H1 (cell line): ENCODE measurements at places on chromosomes 1 and 21.

- no peak for DNase-seq
- no peak overlapping the region for H3K27ac ChIP-seq
- H3K4me3 ChIP-seq = no peak overlapping the region
Measured at GRCh38 chr21:46394595-46395104, 64.0 kb upstream of the DIP2A start.

DNA sequence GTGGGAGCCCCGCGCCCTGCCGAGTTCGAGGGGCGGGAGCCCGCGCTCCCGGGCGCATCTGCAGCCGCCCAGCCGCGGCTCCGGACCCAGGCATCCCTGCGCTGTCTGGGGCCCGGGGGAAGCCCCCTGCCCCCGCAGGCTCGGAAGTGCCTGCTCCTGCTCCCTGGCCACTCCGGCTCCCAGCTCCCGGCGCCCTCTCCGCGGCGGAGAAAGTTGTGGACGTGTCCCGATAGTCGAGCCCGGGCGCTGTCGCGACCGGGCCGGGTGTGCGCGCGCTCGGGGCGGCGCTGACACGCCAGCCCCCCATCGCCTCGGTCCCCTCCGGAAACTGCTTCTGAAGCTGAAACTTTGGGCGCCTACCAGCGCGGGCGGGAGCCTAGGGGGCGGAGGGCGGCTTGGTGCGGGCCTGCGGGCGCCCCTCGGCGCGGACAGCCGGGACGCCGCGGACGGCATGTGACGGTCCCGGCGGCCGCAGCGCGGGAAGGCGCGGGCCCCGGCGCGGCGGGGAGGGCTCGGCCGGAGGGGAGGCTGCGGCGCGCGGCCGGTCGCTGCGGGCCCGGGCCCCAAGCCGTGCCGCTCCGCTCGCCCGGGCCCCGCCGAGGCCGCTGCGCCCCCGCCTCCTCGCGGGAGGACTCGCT lies 515 bp downstream of the MAN1C1 start:
- DNase-seq = no peak
- peak overlapping the region; percentile 44 for H3K4me3 ChIP-seq
- H3K4me1 ChIP-seq = peaks cover 6% of the 10 kb centered on the region
- H3K27me3 ChIP-seq = peaks cover 18% of the 10 kb centered on the region

GRCh38 chr1:153293480-153293775 lies 19.3 kb downstream of the PGLYRP3 start:
- no peak overlapping the region for H3K27ac ChIP-seq
- H3K4me3 ChIP-seq = no peak overlapping the region
- no peaks in the 10 kb centered on the region for H3K36me3 ChIP-seq
- H3K4me1 ChIP-seq = peaks cover 1% of the 10 kb centered on the region; the same call in 1 of the 2 replicates
- no peak for DNase-seq

DNA sequence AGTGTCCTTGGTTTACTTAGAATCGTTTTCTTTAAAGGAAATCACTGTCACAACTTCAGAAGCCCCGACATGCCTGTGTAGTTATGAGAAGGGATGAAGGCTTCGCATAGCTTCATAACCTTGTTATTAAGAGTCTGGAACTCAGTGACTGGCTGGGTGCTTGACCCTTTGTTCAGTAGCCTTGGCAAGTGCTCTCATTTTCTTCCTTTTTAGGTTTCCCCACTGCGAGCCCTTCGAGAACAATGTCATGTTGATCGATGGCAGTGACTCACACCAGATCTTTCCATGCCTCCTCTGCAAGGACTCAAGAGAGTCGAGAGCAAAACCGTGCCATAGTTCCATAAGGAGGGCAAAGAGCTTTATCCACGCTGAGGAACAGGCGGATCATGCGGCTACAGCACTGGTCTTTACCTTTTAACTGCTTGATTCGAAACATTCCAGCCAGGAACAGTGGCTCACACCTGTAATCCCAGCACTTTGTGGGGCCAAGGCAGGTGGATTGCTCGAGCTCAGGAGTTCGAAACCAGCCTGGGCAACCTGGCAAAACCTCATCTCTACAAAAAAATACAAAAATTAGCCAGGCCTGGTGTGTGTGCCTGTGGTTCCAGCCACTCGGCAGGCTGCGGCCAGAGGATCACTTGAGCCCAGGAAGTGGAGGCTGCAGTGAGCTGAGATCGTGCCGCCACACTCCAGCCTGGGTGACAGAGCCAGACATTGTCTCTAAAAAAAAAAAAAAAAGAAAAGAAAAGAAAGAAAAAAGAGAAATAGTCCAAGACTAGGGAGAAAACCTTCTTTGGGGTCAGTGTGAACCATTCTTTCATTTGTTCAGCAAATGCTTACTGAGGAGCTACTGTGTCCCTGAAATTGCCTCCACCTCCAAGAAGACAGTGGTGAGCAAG lies 95.4 kb upstream of the ERRFI1 start:
- no peaks in the 10 kb centered on the region for H3K27me3 ChIP-seq
- no peaks in the 10 kb centered on the region for H3K4me1 ChIP-seq
- no peaks in the 10 kb centered on the region for H3K36me3 ChIP-seq
- no peak for DNase-seq
- H3K4me3 ChIP-seq = no peak overlapping the region
- no peak overlapping the region for H3K27ac ChIP-seq

DNA sequence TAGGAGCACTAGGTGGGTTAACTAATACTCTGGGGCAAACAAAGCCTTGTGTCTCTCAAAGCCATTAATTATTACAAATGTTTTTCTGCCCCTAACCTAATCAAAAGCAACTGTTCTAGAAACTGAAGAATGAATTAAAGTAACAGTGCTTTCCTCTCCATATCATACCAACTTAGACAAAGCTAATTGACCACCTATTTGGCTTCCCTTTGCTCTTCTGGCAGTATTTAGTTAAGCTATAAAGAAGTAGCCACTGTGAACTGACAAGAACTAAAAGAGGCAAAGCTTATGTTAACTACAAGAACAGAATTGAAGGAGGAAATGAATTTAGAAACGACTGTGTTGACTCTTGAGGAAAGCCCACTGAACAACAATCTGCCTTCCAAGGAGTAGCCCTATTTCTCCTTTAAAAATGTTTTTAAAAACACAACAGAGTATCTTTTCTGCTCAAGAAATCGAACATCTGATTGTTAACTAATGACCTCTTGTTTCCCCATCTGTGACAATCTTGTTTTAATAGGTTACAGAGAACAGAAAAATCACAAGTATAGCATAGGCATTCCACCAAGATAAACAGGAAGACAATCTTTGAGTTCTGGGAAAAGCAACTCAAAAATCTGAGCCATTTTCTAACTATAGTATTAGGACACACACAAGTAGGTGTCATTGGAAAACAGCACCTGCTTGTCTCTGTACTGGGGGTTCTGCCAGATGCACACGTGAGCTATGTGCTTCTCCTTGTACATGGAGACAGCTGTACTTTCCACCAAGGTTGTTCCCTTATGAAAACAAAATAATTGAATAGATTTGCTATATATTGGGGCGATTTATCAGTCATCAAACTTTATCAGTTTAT lies 3.1 kb upstream of the EGLN1 start:
- no peak overlapping the region for H3K27ac ChIP-seq
- DNase-seq = no peak
- H3K4me3 ChIP-seq = no peak overlapping the region
- no peaks in the 10 kb centered on the region for H3K4me1 ChIP-seq

- H3K27ac ChIP-seq = no peak overlapping the region
- no peaks in the 10 kb centered on the region for H3K36me3 ChIP-seq
- DNase-seq = no peak
- no peaks in the 10 kb centered on the region for H3K4me1 ChIP-seq
Measured at GRCh38 chr1:114439369-114439768, 71.6 kb downstream of the TRIM33 start.

DNA sequence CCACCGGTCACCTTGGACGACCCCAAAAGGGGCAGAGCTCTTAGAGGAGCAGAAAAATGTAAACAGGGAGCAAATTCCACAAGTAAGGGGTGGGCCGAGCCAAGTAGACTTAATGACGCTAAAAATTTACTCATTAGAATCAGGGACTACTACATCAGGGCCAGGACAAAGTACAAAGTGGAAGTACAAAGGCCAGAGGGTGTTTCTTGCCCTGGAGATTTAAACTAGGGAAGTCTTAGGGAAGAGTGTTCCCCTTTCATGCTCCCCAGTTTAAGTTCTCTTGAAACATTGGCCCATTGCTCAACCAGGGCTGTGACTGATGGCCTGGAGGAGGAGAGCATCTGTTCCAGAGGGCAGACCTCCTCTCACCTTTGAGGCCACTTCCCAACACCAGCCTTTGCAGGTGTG lies 48.6 kb downstream of the BACH1 start:
- no peak for DNase-seq
- H3K36me3 ChIP-seq = peaks cover 3% of the 10 kb centered on the region; the same call in 1 of the 2 replicates
- H3K4me1 ChIP-seq = no peaks in the 10 kb centered on the region
- H3K4me3 ChIP-seq = no peak overlapping the region

DNA sequence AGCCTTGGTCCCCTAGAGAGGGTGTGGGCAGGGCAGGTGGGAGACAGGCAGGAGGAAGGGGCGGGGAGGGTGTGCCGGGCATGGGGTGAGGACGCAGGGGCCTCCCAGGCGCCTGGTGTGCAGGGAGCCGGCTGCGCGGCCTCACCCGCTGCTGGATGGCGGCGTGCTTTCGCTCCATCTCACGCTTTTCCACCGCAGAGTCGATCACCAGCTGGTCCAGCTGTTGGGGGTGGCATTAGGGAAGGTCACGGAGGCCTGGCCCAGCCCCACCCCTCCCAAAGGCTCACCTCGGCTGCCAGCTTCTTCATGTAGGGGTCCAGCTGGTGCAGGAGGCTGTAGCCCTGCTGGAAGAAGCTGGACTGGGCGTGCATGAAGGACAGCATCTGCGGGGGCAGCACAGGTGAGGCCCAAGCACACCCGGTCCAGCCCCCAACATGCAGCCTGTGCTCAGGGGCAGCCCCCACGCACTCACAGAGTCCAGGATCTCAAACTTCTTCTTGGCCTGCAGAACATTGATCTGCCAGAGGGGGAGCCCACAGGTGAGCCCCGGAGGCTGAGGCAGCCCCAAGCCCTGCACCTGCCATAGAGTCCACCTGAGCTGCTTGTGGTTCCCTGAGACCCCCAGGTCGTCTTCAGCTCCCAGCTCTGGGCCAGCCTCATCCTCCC lies 7.9 kb downstream of the ACAP3 start:
- H3K4me3 ChIP-seq = no peak overlapping the region
- peaks cover 4% of the 10 kb centered on the region; the same call in 1 of the 2 replicates for H3K36me3 ChIP-seq
- H3K27ac ChIP-seq = no peak overlapping the region
- no peaks in the 10 kb centered on the region for H3K27me3 ChIP-seq

DNA sequence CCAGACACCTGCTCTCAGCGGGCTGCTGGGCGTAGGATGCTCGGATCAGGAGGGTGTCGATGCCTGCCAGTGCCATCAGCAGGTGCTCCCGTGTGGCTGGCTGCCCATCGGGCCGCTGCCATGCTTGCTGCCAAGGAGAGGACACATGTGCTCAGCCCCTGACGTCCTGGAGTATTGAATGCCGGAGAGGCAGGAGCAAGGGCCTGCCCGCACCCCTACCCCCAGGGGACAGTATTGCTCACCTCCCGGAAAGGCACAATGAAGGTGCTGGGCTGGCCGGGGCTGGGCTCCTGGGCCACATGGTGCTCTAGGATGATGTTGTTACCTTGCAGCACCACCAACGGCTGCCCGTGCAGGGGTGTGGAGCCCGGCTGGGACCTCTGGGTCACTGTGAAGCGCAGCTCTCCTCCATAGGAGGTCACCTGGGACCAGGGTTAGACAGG lies 61.5 kb downstream of the HSPG2 start:
- no peak overlapping the region for H3K27ac ChIP-seq
- no peaks in the 10 kb centered on the region for H3K27me3 ChIP-seq
- no peaks in the 10 kb centered on the region for H3K4me1 ChIP-seq
- DNase-seq = no peak

DNA sequence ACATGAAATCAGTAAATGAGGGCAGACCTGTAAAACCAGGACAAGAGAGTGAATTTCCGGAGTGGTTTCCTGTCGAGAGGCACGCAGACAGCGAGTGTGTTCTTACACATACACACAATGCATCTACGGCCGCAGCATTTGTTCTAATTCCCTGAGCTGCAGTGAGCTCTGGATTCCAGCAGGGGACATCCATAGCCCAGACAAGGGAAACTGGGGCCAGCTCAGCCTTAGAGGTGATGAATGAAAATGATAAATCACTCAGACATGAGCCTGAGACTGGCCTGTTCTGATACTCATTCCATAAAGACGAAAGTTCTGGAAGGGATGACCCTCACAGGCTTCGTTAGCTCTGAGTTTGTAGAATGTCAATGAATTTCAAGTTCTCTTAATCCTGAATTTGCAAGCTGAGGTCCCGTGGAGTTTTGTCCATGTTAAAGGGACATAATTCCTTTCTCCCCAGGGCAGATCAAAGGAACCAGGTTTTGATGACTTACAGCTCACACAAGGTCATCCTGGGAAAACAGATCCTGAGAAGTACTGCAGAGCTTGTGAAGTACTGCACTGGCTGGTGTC lies 207.9 kb upstream of the C1orf87 start:
- peaks cover 5% of the 10 kb centered on the region for H3K4me1 ChIP-seq
- peak; percentile 59 for DNase-seq
- H3K27me3 ChIP-seq = no peaks in the 10 kb centered on the region
- H3K36me3 ChIP-seq = no peaks in the 10 kb centered on the region; the same call in 1 of the 2 replicates
- H3K27ac ChIP-seq = no peak overlapping the region

DNA sequence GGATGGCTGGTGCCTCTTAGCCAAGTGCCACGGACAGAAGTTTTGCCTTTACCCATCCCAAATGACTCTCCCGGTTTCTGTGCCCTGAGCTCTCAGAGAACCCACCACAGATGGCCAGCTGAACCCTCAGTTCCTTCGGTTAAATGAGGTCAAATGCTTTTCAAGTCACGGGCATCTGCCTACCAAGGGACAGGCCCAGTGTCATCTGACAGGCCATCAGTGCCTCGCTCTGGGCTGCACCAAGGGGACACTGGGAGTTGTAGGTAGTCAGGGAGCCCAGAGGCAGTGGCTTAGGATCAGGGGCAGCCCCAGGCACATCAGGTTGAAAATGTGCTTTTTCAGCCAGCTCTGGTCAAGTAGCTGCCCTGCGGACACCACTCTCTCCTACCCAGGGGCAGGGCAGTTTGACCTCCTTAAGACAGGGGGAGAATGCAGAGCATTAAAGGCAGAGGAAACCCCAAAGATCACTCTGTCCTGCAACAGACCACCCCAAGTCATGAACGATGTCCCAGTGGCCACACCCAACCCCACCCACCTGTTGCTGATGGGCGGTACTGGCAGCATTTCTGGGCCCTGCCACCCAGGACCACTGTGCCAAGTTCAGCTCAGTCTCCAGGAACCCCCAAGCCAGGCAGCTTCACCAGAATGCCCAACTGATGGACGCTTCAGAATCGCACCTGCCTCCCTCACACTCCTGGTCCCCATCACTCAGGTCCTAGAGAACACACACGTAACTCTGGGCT lies 60.7 kb downstream of the CASZ1 start:
- no peaks in the 10 kb centered on the region for H3K36me3 ChIP-seq
- no peaks in the 10 kb centered on the region for H3K27me3 ChIP-seq
- H3K27ac ChIP-seq = no peak overlapping the region
- DNase-seq = no peak

DNA sequence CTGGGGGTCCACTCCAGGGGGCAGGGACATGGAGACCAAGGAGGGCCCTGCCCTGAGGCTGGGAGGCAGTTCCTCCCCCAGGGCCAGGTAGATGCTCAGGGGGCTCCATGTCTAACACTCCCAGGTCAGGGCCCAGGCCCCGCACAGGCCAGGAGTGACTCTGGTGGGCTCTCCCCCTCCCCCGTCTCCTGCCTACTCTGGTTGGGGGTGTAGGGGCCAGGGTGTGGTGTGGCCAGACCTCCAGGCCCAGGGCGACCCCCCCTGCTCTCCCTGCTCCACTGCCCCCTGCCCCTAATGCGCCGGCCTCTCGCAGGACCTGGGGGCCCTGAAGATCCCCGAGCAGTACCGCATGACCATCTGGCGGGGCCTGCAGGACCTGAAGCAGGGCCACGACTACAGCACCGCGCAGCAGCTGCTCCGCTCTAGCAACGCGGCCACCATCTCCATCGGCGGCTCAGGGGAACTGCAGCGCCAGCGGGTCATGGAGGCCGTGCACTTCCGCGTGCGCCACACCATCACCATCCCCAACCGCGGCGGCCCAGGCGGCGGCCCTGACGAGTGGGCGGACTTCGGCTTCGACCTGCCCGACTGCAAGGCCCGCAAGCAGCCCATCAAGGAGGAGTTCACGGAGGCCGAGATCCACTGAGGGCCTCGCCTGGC lies 19.7 kb upstream of the CCDC27 start:
- H3K36me3 ChIP-seq = no peaks in the 10 kb centered on the region
- peak overlapping the region; percentile 5; the same call in 1 of the 2 replicates for H3K27ac ChIP-seq
